HFF-Myc (cell line): ENCODE measurements at places on chromosomes 12 and 14.

GRCh38 chr12:46219877-46220655 is 48.8 kb downstream of the SLC38A1 start:
- peak; percentile 35 for DNase-seq

DNA sequence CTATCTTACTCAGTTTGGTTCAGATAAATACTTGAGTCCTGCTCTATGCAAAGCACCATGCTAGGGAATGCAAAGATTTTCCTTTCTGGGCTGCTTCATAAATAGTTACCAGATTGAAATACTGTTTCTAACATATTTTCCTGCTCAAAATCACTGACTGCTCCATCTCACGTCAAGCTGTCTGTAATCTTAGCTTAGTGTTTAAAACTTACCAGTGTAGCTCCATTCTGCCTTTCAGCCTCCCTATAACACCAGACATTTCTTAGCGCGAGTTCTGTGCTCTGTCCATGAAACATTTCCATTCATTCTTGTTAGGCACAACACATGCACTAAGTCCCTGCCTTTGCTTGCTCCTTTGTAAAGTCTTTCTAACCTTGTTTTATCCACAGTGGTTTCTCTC is 129.4 kb downstream of the NPAS3 start:
- no peak for DNase-seq

DNA sequence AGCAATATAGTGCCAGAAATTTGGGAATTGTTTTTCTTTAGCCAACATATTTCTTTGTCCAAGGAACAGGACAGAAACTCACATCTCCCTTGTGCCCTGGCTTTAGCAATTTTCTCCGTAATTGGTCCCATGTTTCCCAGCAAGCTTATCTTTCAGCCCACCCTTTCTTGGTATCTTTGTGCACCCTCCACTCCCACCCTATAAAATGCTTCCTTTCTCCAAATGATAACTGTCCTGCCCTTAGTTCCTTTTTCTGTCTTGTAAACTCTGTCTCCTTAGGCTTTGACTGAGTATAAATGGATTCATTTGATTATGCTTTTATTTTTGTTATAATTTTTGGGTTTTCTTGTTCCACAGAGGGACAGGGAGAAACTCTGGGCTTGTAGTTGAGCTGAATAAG is 442.8 kb downstream of the ATP23 start:
- no peak for DNase-seq

- no peak for DNase-seq
Measured at GRCh38 chr12:87363497-87364084, 665.6 kb downstream of the C12orf50 start.

DNA sequence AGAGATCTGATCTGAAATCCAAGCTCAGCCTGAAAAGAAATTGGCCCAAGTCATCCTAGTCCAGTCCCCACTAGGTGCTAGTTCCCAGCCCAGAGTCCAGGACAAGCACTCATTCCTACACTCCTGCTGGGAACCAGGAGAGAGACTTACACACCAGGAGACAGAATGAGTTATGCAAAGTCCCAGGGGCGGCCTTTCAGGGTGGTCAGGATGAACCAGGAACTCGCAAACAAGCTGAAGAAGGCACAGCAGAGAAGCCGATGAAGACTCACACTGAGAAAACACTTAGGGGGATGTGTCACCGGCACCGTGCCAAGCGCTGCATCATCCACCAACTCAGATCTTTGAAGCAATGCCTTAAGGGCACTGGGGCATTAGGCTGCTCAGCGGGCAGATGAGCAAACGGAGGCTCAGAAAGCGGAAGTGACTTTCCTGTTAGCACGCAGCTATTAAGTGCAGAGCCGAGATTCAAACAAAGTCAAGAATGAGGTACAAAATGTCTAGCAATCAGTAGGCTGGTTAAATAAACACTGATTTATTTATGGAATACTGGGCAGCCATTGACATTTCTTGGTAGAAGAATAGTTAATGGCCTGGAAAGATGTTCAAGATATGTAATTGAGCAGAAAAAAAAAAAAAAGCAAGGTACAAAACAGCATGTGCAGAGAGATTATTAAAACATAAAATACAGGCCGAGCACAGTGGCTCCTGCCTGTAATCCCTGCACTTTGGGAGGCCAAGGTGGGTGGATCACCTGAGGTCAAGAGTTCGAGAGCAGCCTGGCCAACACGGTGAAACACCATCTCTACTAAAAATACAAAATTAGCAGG is 78.7 kb downstream of the LRRC74A start:
- DNase-seq = peak; percentile 97

DNA sequence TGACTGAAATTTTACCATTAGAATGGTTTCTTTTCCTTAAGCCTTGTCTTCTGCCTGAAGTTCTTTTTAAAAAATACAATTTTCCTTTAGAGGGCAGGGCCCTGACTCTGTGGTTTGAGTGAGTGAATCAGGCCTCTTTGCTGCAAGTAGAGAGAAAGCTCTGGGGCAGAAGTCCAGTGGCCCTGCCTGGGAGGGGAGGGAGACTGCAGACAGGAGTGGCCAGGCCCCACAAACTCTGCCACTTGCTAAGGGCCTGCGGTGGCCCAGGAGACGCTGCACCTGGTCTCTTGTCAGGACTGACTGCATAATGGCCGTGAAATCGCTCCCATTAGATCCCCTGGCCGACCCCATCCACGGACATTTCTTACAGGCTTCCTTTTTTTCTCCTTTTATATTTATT is 25.5 kb downstream of the TSPAN11 start:
- no peak for DNase-seq

GRCh38 chr14:99129998-99130397 is 142.0 kb downstream of the BCL11B start:
- DNase-seq = no peak

DNA sequence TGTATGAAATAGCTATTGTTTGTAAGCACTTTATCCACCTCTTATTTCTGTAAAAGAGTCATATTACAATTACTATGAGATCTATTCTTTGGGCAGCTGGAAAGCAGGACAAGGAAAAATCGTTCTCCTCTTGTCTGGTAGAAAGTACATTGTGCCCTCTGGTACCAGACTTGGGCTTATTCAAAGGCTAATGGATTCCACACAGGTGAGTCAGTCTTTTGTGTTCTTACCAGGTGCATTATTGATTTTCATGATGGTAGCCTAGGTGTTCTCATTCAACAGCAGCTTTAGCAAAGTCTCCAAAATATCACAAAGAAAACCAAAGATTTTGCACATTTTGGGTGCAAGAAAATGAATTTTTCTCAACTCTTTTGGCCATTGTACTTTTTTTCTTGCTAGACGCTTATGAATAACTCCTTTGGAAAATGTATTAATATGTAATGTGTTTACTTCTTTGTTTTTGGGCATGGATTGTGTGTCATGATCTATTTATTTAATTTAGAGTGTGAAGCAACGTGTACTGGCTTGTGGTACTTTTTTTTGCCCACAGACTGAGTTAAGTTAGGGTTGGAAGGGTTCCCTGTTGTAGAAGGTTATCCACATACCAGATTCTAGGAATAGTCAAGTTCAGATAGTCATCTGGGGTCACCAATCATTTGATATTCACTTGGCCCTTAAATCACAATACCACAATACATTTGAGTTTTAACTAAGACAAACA is 26.2 kb downstream of the MNAT1 start:
- DNase-seq = no peak

DNA sequence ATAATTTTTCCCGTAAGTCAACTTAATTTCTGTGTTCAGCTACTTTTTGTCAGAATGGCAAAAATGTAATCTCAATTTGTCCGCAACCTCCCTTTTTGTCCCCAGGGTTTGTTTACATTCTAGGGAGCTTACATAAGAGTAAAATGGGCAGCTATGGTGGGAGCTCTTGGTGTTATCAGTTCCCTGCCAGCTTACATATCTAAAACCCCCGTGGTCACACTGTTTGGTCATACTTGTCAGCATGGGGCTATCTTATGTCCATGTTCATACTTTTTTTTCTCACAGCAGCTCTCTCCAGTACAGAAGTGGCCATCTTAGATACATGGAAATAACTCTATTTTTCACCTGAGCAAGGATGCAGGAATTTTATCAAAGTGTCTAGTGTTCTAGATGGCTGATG is 16.7 kb downstream of the SLCO1C1 start:
- DNase-seq = no peak

GRCh38 chr12:82998509-82998908 is 311.8 kb downstream of the TMTC2 start:
- DNase-seq = no peak

- DNase-seq = no peak
Measured at GRCh38 chr14:75310295-75311111, 31.9 kb downstream of the FOS start.

DNA sequence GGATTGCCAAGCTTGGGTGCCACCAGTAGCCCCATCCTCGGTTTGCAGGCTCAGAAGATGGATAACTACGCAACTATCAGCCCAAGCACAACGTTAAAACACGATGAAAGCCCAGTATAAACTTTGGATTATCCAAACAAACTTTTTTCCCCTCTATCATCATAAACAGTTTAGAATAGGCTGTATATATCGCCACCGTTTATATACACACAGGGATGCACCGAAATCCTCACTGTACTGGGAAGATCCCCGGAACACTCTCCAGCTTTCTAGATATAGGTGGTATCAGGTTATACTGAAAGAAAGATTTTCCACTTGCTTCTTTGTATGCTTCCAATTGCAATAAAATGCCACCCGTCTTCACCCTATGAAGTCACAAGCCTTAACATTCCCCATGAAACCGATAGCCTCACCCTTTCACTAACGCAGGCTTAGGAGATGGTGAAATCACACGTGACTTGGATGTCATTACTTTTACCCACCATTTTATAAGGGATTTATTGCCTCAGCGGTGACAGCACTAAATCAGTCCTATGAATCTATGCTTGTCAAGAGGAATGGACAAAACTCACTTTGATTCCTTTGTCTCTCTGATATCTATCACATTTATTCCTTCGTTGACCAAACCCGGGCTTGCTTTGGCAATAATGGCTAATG is 207.6 kb upstream of the FOXN3 start:
- DNase-seq = no peak

DNA sequence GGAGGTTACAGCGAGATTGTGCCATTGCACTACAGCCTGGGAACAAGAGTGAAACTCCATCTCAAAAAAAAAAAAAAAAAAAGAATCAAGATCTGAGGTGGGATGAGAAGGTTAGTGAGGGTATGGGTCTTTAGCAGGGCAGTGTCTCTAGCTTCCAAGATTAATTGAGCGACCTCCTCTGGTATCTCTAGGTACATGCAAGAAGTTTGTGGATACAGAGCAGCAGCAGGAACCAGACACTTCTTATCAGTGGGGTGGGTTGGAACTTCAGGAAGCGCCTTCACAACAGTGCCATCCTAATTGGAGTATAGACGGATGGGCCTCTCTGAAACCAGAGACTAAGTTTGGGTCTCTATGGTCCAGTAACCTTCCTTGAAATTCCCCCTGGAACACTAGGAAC is 51.9 kb upstream of the CISTR start:
- no peak for DNase-seq

- no peak for DNase-seq
Measured at GRCh38 chr12:92505254-92506231, 197.2 kb upstream of the PLEKHG7 start.

DNA sequence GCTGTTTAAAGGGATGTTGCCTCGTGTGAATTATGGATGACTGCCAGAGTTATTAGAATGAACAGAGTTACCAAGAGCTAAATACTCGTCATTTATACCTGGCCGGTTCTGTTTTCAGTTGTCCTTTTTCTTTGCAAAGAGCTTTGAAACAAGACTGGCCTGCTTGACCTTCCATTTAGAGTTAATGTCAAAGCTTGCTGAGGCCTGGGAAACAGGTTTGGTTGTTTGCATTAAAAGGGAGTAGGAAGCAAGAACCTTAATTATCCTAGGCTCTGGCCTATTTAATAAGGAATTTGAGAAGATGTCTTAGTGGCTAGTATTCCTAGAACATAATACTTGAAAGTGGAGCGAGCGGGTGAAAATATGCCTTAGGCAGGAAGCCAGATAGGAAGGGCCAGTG is 233.3 kb downstream of the CACNA1C start:
- DNase-seq = no peak

GRCh38 chr12:48441069-48441468 is 31.3 kb upstream of the ANP32D start:
- DNase-seq = no peak

GRCh38 chr14:34184126-34184525 is 233.3 kb upstream of the EGLN3 start:
- no peak for DNase-seq

- no peak for DNase-seq
Measured at GRCh38 chr12:18932715-18933114, 194.8 kb downstream of the CAPZA3 start.

DNA sequence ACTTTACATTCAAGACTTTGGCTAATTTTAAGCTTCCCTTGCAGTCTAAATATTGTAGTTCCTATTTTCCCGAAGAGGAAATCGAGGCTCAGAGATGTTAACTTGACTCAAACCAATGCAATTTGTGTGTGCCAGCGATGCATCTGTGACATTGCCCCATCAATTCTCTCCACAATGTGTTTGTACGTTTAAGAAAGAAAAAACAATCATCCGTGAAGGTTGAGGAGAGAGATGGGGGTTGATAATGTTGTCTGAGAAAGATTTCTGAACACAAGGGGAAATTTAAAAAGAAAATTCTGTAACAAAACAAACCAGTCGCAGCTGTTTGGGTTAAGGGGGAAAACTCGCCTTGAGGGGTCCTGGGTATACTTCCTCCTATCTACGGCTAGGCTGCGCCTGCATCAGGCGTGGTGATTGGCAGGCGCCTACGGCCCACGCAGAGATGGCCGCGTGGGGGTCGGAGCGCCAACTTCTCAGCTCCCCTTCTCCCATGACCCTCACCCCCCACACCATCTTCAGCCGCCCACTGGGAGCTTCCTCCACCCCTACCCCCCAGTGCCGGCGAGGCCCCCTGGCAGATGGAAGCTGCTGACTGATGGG is 12.3 kb downstream of the SIX1 start:
- no peak for DNase-seq

DNA sequence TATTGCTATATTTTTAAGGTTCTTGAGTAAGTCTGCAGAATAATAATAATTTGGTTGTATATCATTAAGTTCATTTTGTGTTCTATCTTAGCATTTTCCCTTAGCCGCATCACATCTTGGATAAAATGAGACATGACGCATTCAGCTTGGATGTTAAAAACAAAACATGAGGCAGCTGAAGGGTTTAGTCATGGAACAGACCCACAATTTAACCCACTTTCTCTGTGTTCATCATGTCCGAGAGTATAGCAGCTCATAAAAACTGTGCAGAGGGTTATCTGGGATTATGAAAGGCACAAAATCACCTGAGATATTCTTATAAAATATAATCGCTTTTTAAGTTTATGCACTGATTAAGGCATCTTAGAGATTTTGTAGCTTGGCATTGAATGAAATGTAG is 219.3 kb downstream of the TRHDE start:
- DNase-seq = no peak

GRCh38 chr12:6457220-6457945 is 5.5 kb downstream of the TAPBPL start:
- no peak for DNase-seq

GRCh38 chr12:93370947-93371346 is 6.8 kb upstream of the NUDT4 start:
- DNase-seq = no peak
